ENCODE measurements at places on chromosomes 2 and 18. TPM values are rescaled to one million over a fixed set of nuclear protein-coding genes. Genes with fewer than 3 reads are reported as not detected.

The MARCO gene
- not detected for total RNA-seq

The SULT1C2 gene
- total RNA-seq = under 0.01 TPM

The PXDN gene
- total RNA-seq = 73.5 TPM

The FOXI3 gene
- not detected for total RNA-seq

The SLC9A4 gene
- not detected for total RNA-seq

The DAPL1 gene
- not detected for total RNA-seq

The COL6A3 gene
- 1,632 TPM for total RNA-seq

The NTSR2 gene
- not detected for total RNA-seq

The SLC8A1 gene
- total RNA-seq = 82.7 TPM

The ID2 gene
- 257 TPM for total RNA-seq

The HOXD11 gene
- total RNA-seq = not detected

The ARID5A gene
- total RNA-seq = 6.4 TPM

The PMAIP1 gene
- 2.4 TPM for total RNA-seq

The PLA2R1 gene
- 13.6 TPM for total RNA-seq

The PARD3B gene
- total RNA-seq = 17.0 TPM

The SOX11 gene
- total RNA-seq = not detected

The PAX8 gene
- total RNA-seq = 0.43 TPM

The HPCAL1 gene
- total RNA-seq = 17.2 TPM

The SAG gene
- not detected for total RNA-seq

The CERKL gene
- 0.09 TPM for total RNA-seq

The HTR2B gene
- total RNA-seq = 13.4 TPM

The CD207 gene
- not detected for total RNA-seq

The MC5R gene
- not detected for total RNA-seq

The ZAP70 gene
- total RNA-seq = 0.16 TPM

The ANKRD30BL gene
- total RNA-seq = not detected

The BCL11A gene
- total RNA-seq = under 0.01 TPM

The TOGARAM2 gene
- total RNA-seq = 0.47 TPM

The GPAT2 gene
- total RNA-seq = 1.0 TPM

The CYRIA gene
- total RNA-seq = 1.7 TPM

The SYT4 gene
- not detected for total RNA-seq

The TPO gene
- not detected for total RNA-seq

The MEP1B gene
- total RNA-seq = not detected

The CEBPZ gene
- total RNA-seq = 41.5 TPM

The SLC16A14 gene
- 6.1 TPM for total RNA-seq

The MERTK gene
- 0.86 TPM for total RNA-seq
